CD4-positive, alpha-beta T cell treated with Interleukin-15 for 4 hours (primary cell): ENCODE measurements at places on chromosomes 4 and X.
A peak's percentile ranks its signal among the peaks of the same experiment; 100 is the strongest.

DNA sequence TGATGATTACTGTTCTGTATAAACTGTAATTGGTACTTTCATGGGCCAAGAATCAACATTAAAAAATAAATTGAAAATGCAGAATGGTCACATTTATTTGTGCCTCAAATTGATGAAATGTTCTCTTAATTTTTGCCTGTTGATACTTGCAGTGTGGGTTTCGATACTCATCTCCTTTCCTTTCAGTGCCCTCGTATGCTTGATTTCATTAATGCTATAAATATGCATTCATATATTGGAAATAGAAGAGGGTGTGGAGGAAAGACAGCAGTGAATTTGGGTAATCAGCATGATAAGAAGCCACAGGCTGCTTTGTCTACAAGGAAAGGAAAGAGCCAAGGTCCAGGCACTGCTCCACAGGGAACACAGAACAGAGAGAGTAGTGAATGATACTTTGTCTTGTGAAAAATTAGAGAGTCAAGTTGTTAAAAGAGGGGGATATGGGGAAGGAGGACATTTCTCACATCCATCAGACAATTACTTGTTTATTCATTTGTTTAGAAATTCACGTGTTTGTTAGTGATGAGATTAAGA, 1.0 kb upstream of the DDX60 start:
- no peak for DNase-seq

DNA sequence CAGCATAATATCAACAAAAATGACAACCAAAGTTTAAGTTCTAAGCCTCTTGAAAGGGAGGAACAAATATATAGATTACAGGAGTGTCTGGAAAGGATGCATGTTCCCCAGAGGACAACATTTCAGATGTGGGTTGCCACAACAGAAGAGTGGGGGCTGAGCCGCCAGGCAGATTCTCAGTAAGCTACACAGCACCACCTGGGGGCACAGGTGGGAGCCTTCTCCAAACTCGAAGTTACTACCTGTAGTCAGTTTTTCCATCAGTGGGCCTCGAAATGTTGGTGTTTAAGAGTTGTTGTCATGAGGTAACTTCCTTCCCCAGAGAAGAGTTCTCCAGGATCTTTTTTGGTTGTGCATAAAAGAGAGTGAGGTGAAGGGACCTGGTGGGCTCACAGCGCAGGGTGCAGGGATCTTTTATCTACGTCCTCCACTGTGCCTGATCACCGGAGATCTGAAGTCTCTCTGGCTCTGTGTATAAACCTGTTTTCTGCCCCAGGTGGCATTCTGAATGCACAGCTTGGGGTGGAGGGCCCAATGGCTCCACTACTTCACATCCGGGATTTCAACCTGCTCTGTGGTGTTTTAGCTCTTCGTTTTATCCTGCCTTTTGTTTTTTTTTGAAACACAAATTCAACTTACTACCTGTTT, 58.4 kb upstream of the STS start:
- peak; percentile 28 for DNase-seq

DNA sequence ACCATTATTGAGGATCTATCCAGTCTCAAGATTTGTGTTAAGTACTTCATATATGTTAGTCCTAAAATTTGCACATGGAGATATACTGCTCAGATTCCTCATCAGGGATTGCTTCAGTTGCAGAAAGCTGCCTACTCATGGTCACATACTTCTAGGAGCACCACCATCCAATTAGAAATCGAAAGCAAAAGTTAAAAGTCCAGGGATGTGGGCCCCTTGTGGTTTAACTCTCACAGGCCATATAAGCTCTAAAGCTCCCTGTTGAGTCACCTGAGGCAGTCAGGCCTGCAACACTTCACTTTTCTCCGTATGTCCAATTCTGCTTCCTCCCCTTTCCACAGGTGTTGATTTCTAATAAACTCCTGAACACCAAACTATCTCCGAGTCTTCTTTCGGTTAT, 84.2 kb downstream of the CNOT6L start:
- peak; percentile 55 for DNase-seq

DNA sequence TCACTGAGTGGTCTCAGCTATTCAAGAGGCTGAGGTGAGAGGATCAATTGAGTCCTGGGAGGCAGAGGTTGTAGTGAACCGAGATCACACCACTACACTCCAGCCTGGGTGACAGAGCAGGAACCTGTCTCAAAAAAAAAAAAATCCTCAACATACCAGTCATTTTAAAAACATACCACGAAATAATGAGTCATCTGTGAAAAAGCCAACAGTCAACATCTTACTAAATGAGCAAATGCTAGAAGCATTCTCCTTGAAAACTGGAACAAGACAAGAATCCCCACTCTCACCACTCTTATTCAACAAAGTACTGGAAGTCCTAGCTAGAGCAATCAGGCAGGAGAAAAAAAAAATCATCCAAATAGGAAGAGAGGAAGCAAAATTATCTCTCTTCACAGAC, 104.0 kb upstream of the ARHGEF9 start:
- DNase-seq = no peak

- no peak for DNase-seq
Observed at GRCh38 chr4:102036619-102037376, 246.3 kb downstream of the BANK1 start.

- no peak for DNase-seq
Observed at GRCh38 chrX:146435472-146435871, 374.1 kb upstream of the CXorf51B start.

- no peak for DNase-seq
Observed at GRCh38 chr4:38867478-38868058, at the start of gene FAM114A1. Gene FAM114A1, plus strand, starts transcription at chr4:38867806. Its CDS starts 10,273 bp downstream, at chr4:38878079.

DNA sequence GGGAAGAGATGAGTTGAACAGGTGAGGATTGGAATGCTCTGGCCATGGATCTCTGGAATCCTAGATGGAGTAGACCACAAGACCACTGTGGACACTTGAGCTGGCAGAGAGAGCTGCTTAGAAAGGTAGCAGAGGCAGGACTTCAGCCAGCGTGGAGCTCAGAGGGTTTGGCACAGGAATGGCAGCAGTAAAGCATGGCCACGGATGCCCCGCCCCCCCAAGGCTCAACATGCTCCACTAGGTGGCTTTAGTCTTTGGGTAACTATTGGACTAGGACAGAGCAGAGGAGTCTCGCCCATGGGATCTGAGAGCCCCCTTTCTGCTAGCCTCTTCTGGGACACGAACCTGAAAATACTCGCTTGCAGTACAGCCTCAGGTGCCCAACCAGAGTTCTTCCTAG, 150.1 kb upstream of the NEIL3 start:
- no peak for DNase-seq

- no peak for DNase-seq
Observed at GRCh38 chr4:83658806-83659205, 122.9 kb downstream of the GPAT3 start.
